ENCODE measurements at places on chromosomes 7 and 10. TPM values are rescaled to one million over a fixed set of nuclear protein-coding genes. Genes with fewer than 3 reads are reported as not detected.

Gene BLNK
- 0.48 TPM for total RNA-seq

Gene COL1A2
- total RNA-seq, result 155 TPM

Gene TAS2R40
- total RNA-seq, result not detected

Gene OR2A12
- total RNA-seq, result not detected

Gene LMOD2
- total RNA-seq, result not detected

Gene ADAP1
- 17.5 TPM for total RNA-seq

Gene TMEM213
- total RNA-seq, result not detected

Gene RABGEF1
- 65.9 TPM for total RNA-seq

Gene CPA1
- not detected for total RNA-seq

Gene ENKUR
- total RNA-seq, result not detected

Gene GHRHR
- total RNA-seq, result not detected

Gene PLAU
- 15.6 TPM for total RNA-seq

Gene DPYSL4
- total RNA-seq, result 3.0 TPM

Gene GARIN1A
- total RNA-seq, result 1.9 TPM

Gene GJD4
- not detected for total RNA-seq

Gene DGKB
- total RNA-seq, result 0.12 TPM

Gene AKR1C1
- 116 TPM for total RNA-seq

Gene MEOX2
- total RNA-seq, result 11.7 TPM

Gene C10orf90
- not detected for total RNA-seq

Gene C10orf143
- 2.6 TPM for total RNA-seq

Gene ATP6V0A4
- total RNA-seq, result not detected

Gene TMEM184A
- total RNA-seq, result 0.32 TPM

Gene HOXA10
- 1.8 TPM for total RNA-seq

Gene SORCS1
- total RNA-seq, result 1.3 TPM

Gene VWC2
- 0.16 TPM for total RNA-seq

Gene LRRD1
- total RNA-seq, result not detected

Gene CAMK1D
- 7.7 TPM for total RNA-seq

Gene SNCG
- 252 TPM for total RNA-seq

Gene ATP5MK
- 274 TPM for total RNA-seq

Gene AKR1C4
- total RNA-seq, result not detected

Gene NODAL
- not detected for total RNA-seq

Gene SH2D4B
- not detected for total RNA-seq

Gene ADAM22
- total RNA-seq, result 7.3 TPM

Gene EBF3
- total RNA-seq, result 18.3 TPM

Gene HABP2
- not detected for total RNA-seq

Gene PKD2L1
- 0.37 TPM for total RNA-seq

Gene VSTM4
- total RNA-seq, result 11.8 TPM

Gene LRRN3
- 2.7 TPM for total RNA-seq

Gene ABCC2
- 0.84 TPM for total RNA-seq

Gene AKR1E2
- 8.9 TPM for total RNA-seq

Gene TRAPPC14
- 8.9 TPM for total RNA-seq

Gene CFTR
- 7.1 TPM for total RNA-seq

Gene CPED1
- total RNA-seq, result 37.2 TPM

Gene CPN1
- total RNA-seq, result not detected

Gene SPDYE5
- not detected for total RNA-seq

Gene ZDHHC16
- 28.6 TPM for total RNA-seq

Gene UPK3B
- total RNA-seq, result 60.8 TPM

Gene NPY4R2
- total RNA-seq, result not detected

Gene PRRT4
- 21.1 TPM for total RNA-seq

Gene CDNF
- 7.3 TPM for total RNA-seq

All from omental fat pad (tissue), 4 donors.